Smooth muscle cell of the coronary artery (primary cell): ENCODE measurements at places on chromosomes 13 and 19. TPM values are rescaled to one million over a fixed set of nuclear protein-coding genes. Genes with fewer than 3 reads are reported as not detected.

The CFAP97D2 gene
- not detected in 2 replicates for total RNA-seq

The ADPRHL1 gene
- 0.45 and 1.6 TPM in 2 replicates for total RNA-seq

The SPACA4 gene
- total RNA-seq = not detected in 2 replicates

The ZNF418 gene
- total RNA-seq = 5.1 and 12.8 TPM in 2 replicates

The ZNF181 gene
- total RNA-seq = 11.6 and 13.1 TPM in 2 replicates

The TNNI3 gene
- total RNA-seq = not detected in 2 replicates

The RGCC gene
- 1.1 and 4.4 TPM in 2 replicates for total RNA-seq

The PPP1R12C gene
- total RNA-seq = 17.8 and 30.4 TPM in 2 replicates

The KANK3 gene
- 0.23 and 0.30 TPM in 2 replicates for total RNA-seq

The SBK3 gene
- not detected in 2 replicates for total RNA-seq

The LSR gene
- total RNA-seq = 0.45 TPM in 1 of 2 replicates, not detected in the other

The SLC17A7 gene
- total RNA-seq = 0.08 and 0.12 TPM in 2 replicates

The KLK1 gene
- not detected in 2 replicates for total RNA-seq

The POLR1G gene
- 2.8 and 7.7 TPM in 2 replicates for total RNA-seq

The SPC24 gene
- total RNA-seq = 14.9 and 31.8 TPM in 2 replicates

The COG6 gene
- 17.4 and 41.0 TPM in 2 replicates for total RNA-seq

The XAB2 gene
- 23.5 and 24.5 TPM in 2 replicates for total RNA-seq

The TEX101 gene
- not detected in 2 replicates for total RNA-seq

The MYO16 gene
- total RNA-seq = not detected in 2 replicates

The SYNE4 gene
- total RNA-seq = 0.08 TPM in 1 of 2 replicates, not detected in the other

The RFC3 gene
- 1.1 and 4.4 TPM in 2 replicates for total RNA-seq
